ENCODE measurements at places on chromosomes 6 and 20.
A peak's percentile ranks its signal among the peaks of the same experiment; 100 is the strongest.

DNA sequence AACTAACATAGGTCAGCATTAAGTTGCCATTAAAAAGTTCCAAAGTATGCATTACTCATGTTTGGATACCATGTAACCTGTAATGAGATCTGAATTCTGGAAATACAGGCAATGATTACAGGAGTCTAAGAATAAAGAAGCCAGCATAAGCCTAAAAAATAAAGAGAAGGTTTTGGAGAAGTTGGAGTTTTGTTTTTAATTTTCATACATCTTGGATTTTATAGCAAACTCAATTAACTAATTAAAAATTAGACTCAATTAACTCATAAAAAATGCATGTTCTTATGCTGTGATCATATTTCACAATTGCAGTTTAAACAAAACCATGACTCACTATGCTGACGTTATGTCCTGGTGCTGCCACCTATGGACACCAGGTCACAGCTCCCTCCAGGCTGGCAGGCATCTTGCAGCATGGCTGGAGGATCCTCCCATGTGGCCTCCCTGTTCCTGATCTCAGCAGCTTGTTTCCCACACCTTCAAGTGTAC, 648.8 kb upstream of the AGPAT4 start:
- peak; percentile 1 for DNase-seq

GRCh38 chr6:54390362-54390761, 82.1 kb downstream of the TINAG start:
- DNase-seq: no peak

DNA sequence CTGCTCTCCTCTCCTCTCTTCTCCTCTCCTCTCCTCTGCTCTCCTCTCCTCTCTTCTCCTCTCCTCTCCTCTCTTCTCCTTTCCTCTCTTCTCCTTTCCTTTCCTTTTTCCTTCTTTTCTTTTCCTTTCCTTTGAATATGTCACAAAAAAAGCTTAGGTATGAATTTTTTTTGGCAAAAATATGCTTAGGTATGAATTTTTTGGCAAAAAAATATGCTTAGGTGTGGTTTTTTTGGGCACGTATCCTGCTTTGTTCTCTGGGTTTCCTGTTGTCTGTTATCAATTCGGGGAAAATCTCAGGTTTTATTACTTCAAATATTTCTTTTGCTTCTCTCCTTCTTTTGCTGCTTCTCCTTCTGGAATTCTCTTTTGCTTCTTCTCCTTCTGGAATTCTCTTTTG, 155.5 kb upstream of the PMEPA1 start:
- DNase-seq: no peak

DNA sequence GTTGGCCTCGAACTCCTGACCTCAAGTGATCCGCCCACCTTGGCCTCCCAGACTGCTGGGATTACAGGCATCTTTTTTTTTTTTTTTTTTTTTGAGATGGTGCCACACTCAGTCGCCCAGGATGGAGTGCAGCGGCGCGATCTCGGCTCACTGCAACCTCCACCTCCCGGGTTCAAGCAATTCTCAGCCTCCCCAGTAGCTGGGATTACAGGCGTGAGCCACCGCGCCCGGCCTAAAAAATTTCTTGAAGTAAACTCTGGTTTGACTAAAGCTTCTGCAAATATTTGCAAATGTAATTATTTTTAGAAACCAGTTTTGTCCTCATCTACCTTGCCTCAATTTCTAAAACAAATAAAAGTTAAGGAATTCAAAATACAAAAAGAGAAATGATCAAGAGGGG, 1.2 kb downstream of the IBTK start:
- no peak for DNase-seq

DNA sequence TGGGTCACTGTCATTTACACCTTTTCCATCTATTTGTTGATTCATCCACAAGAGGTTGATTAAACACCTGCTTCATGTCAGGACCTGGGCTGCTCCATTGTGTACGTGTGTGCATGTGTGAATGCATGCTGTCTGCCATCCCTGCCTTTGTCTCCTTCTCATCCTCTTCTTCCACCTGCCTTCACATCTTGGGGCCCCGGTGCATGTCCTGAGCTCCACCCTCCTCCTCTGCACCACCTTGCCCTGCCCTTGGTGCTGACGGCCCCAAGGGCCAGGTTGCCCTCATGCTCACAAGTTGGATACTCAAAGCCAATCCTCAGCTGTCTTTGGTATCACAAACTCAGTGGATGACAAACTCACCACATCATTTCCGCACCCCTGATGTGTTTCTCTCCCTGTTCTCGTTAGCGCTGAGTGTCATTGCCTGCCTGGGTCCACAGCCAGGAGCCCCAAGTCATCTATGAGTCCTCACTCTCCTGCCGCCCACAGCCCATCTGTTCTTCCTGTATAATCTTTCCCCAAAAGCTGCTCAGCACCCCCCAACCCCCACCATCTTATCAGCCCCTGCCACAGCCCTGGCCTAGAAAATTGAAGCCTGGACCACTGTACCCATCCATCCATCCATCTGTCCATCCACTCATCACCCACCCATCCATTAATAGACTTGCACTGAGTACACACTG, 85.0 kb downstream of the SRC start:
- no peak for DNase-seq

- DNase-seq: no peak
These were observed 42.0 kb downstream of the TPD52L1 start for GRCh38 chr6:125195526-125195925.

- no peak for DNase-seq
These were observed 81.0 kb upstream of the SNX9 start for GRCh38 chr6:157741948-157742556.

DNA sequence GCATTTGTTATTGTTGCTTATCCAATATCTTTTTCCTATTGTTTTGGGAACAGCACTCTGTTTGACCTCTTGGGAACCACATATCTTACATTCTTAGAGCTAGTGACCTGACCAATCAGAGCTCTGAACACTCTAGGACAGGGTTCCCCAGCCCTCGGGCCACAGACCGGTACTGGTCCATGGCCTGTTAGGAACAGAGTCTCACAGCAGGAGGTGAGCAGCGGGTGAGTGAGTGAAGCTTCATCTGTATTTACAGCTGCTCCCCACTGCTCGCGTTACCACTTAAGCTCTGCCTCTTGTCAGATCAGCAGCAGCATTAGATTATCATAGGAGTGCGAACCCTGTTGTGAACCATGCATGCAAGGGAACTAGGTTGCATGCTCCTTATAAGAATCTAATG, 226.0 kb upstream of the TSHZ2 start:
- no peak for DNase-seq

GRCh38 chr20:17066902-17067301, 159.9 kb upstream of the PCSK2 start:
- no peak for DNase-seq

DNA sequence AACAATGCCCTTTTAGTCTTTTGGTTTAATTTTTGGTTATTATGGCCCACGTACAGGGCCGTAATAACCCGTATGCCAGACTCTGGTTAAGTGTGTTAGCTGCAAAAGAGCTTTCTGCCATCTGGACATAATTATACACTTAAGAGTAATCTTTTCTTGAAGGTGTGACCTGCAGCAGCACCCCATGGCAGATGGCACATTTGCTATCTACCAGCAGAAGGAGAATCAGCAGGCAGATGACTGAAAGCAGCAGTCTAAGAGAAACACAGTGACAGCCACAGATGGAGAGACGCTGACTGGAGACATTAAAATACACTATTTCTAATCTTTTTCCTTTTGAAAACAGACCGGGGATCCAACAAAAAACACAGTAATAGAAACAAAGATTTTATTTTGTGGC, 18.7 kb downstream of the ASF1A start:
- DNase-seq: no peak

DNA sequence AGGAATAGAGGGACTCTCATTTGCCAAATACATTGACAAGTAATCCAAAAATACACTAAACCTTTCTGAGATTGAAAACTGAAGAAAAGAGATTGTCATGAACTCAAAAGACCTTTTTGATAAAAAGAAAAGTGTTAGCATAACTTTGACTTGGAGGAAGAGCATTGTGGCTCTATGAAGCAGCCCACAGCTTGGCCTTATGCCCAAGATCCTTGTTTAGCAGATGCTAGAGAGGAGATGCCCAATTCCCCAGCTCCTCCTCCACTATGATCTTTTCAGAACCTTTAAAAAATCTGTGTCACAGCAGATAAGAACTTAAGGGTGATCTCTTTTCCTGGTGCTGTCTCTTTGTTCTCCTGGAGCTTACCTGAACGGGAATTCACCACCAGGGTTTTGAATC, 35.8 kb upstream of the IGF2R start:
- DNase-seq: no peak

DNA sequence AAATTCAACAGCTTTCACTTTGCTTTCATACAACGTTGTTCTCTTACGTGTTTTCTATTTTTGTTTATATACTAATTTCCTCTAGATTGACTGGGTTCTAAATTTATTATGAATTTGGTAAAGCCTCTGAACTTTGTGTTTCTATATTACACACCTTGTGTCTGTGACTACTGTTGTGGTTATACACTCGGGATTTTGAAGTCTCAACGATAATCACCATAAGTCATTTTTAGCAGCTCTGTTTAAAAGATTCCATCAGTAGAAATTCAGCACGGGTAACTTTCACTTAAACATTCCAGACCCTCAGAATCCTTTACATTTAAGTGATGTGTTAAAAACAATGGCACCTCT, 31.8 kb upstream of the HBS1L start:
- DNase-seq: no peak

DNA sequence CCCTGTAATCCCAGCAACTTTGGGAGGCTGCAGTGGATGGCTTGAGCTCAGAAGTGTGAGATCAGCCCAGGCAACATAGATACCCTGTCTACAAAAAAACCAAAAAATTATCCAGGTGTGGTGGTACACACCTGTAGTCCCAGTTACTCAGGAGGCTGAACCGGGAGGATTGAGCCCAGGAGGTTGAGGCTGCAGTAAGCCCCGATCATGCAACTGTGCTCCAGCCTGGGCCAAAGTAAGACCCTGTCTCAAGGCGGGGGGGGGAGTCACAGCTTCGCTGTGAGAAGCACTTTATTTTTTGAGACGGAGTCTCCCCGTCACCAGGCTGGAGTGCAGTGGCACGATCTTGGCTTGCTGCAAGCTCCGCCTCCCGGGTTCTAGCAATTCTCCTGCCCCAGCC, 54.2 kb downstream of the EZR start:
- DNase-seq: no peak

All from GM04504 (cell line).